Type B pancreatic cell (in vitro differentiated cells): ENCODE measurements at places on chromosomes 4 and X.

- no peak for DNase-seq
These were observed 149.5 kb downstream of the CCNG2 start for GRCh38 chr4:77306496-77306895.

- DNase-seq: no peak
These were observed 701.2 kb upstream of the LCORL start for GRCh38 chr4:18722748-18723191.

DNA sequence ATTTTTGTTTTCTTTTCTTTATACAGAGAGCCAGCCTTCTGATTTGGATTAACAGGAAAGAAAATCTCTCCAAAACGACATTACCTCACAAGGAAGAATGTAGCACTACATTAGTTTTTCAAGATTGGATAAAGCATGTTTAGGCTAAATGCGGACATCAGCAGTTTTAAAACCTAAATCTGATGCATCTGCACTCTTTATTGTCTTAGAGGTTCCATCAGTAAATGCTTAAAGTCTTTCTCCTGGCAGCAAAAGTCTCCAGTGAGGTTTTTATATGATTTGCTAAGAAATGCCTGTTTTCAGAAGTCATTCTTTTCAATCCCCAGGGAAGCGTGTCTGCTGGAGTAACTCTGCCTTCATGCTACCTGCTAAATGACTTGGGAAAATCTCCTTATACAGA, 912.9 kb upstream of the INTU start:
- DNase-seq: no peak

- DNase-seq: no peak
These were observed 17.1 kb upstream of the DDX60 start for GRCh38 chr4:168335621-168336020.

DNA sequence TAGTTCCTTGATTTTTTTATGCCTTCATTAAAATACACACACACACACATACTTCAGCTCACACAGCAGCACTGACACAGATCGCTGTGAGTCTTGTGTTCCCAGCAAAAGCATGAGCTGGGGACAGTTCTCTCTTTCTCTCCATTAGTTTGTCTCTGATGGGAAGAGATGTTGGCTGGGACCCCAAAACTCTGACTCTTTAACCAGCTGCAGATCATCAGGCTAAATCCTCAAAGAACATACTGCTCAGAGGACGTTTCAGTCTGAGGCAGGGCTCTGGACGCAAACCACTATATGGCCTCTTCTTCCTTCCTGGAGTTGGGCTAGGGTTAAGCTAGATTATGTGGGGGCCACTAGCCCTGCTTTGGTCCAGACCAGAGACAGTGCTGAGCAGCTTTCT, 109.6 kb downstream of the NHSL2 start:
- no peak for DNase-seq

DNA sequence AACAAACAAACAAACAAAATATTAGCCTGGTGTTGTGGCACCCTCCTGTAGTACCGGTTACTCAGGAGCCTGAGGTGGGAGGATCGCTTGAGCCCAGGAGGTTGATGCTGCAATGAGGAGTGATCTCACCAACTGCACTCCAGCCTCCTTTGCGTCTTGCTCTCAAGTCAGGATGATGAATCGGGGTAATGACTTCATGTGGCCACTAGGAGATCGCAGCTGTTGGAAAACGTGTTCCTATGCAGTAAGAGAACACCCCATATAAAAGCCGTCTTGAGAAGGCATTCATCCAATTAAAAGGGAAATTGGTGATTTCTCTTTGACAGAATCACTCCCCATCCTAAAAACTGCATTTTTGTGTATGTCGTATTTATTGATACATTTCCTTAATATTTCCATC, 6.9 kb downstream of the CCNB3 start:
- no peak for DNase-seq

- no peak for DNase-seq
These were observed 238.4 kb upstream of the PSAPL1 start for GRCh38 chr4:7673121-7673520.

DNA sequence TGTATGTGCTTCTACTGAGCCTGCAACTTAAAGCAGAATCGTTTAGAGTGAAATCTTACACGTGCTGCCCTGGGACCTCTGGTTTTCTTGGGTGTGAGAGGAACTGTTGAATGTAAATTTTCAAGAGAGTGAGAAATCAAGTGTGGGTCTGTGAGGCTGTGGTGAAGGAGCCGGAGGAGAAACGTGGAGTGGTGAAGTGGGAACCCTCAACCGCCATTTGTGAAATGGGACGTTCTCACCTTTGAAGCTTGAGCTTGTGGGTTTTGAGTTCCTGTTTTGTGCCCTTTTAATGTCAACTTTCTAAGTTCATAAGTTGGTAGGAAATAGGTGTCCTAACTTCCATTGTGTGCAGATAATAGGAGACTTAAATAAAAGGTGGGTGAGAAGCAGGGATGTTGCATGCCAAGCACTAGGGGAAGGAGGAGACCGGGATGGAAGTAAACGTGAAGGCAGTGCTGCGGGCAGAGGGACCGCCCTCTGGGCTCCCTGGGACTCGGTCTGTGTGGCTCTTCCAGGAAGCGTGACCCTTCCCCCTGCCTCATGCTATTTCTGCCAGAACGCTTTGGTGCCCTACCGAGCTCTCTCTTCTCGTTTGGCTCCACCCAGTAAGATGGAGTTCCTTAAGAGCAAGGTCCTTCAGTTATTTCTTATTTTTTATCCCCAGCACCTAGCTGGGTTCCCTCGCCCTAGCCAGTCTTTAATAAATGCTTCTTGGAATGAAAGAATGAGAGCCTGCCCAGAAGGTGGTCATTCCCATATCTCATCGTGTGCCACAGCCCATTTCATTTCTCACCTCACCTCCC, 56.0 kb downstream of the TMEM131L start:
- DNase-seq: no peak

GRCh38 chr4:156766846-156767245, 204.8 kb downstream of the PDGFC start:
- DNase-seq: no peak

DNA sequence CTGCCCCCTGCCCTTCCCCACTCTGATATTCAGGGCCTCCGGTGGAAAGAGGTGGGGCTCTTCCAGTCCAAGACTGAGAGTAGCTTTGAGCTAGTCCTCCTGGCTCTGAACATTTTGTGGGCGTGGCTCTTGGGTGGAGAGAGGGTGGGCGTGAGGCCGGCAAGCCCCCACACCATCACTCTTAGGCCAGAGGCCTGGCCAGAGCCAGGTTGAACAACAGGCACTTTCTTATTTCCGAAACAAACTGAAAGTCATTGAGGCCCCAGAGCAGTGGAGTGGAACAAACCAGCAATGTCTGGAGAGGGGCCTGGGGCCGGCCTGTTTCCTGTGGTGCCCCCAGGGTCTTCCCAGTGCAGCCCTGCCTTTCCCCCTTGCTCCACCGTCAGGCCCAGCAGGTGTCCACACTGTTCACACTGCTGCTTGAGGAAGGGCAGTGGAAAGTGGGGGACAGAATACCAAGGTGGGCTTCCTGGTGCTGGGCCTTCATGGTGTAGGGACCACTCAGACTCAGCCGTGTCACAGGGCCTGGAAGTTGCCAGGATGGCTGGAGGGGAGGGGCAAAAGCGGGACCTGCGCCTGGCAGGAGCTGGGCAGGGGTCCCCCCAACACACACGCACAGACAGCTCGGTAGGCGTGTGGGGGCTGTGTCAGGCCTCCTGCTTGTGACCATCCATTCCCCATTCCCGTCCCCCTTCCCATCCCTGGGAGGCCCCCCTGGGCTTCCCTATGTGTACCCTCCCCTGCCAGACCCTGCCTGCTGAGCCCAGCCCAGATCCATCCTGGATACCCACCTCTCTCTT, 2.9 kb downstream of the ADRA2C start:
- no peak for DNase-seq

DNA sequence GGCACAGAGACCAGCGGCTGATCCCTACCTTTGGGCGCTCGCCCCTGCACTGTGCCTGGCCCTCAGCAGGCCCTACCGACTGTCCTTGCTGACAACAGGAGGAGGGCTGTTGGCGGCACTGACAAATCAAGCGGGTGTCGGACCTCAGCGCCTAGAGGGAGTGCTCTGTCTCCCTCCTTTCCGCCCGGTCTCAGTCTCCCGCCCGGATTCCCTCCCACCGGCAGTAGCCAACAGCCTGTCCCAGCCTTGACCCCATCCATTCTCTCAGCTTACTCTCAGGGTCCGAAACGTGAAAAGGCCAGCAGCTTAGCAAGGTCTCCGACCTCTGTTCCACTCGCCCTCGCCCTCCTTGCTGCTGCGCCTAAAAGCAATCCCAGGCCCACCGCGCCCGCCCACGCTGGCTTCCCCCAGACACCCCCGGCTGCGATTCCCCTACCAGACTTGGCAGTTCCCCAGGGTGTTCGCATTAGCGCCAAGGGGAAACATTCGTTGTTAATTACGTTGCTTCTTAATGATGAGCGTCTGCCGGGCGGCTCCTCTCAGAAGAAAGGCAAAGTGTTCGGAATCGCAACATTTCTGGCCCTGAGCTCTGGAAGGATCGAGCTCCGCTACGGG, 96.2 kb downstream of the SOWAHB start:
- no peak for DNase-seq

DNA sequence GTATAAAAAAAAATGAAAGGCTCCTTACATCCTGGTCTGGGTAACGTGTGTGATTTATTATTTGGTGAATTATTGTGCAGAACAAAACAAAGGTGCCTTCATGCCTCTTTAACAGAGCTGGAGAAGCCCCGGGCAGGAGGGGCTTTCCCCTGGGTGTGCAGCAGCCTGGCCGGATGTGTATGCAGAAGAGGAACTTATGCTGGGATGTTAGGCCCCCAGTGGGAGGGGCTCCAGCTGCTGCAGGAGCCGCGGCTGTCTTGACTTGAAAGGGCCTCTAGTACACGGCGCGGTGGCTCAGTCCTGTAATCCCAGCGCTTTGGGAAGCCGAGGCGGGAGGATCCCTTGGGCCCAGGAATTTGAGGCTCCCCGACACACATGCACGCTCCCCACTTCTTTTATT, 16.0 kb downstream of the CCNQ start:
- DNase-seq: no peak

DNA sequence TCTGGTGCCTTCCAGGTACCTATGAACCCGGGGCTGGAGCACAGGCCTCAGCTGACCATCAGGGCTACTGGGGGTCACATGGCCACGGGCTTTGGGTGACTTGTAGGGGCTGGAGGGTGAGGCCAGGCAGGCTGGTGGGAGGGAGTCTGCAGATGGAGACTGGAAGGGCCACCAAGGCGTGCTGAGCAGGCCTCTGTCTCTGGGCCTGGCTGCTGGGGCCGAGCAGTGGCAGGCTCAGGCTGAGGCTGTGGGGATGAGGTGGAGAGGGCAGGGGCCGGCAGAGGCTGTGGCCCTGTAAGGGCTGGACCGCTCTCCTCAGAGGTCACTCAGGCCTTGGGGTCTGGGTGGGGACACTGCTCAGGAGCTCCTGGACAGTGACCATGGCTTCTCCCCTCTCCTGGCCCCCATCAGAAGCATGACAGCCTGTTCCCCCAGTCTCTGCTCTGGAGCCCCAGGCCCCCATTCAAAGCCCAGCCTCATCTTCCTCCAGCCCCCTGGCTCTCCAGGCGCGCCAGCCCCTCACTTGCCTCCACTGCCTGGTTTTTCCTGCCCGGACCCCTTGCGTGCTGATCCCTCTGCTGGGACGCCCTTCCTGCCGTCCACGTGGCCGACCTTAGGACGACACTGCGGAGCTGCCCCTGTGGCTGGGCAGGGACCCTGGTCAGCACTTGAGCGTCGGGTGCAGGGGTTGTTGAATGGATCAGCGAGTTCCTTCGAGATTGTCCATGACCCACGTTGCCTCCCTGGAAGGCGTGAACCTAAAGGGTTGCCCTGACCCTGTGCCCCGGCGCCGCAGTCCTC, 11.1 kb upstream of the NAT8L start:
- DNase-seq: peak; percentile 64

DNA sequence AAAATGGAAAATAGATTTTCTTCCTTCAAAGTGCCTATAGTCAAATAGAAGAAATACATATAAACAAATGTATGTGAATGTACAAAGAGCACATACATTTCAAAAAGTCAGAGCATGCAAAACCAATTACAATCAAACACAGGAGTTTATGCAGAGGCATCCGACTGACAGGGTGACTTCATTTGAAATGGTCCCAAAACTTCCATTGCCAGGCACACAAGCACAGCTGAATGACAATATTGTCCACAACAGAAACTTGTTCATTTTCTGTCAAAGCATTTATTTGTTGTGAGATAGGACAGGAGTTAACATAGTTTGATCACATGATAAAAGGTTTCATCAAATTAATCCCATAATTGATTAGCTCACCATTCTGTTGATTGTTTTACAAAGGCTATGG, 96.4 kb upstream of the TTC29 start:
- no peak for DNase-seq

GRCh38 chr4:4714331-4714730, 145.1 kb upstream of the MSX1 start:
- DNase-seq: no peak

DNA sequence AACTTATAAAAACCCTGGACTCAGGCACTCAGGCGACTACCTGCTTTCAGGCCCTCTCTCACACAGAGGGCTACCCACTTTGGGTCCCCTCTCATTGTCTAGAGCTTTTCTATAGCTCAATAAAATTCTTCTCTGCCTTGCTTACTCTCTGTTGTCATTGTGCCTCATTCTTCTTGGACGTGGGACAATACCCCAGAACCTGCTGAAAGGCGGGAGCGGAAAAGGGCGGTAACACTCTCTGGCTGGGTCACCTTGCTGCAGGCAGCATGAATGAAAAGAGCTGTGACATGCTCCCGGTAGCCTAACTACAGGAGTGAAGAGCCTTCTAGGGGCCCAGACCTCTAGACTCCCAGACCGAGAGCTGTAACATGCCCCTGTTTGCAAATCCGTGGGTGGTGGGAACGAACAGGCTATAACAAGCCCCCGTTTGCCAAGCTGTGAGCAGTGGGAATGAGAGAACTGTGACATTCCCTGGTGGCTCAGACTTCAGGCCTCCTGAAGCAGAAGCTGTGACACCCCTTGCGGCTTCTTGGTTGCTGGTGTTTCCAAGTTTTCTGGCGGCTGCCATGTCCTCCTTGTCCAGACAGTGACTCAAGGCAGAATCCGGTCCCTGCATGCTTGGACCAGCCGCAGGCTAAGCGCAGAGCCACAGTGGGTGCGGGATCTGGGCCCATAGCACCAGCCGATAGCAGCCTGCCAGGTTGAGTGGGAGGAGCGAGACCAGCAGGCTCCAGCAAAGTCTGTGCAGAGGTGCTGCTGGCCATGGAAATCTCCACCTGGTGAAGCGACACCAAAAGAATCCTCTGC, 684.6 kb downstream of the ARAP2 start:
- no peak for DNase-seq

DNA sequence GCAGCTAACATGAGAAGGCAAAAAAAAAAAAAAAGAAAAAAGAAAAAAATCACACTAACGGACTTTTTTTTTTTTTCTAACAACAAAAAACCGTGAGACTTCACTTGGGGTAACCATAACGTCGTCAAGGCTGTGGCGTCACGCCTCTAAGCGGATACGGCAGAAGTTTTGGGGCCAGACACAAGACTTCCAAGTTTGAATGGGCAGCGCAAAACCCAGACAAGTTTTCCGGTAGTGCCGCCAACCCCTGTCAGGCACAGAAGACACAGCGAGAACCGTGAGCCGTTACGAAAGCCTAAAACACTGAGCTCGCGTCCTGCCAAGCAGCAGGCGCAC, 556 bp upstream of the SMARCA5 start:
- no peak for DNase-seq

GRCh38 chr4:98363431-98363830, 102.2 kb downstream of the RAP1GDS1 start:
- no peak for DNase-seq

GRCh38 chr4:174835536-174835935, 6.5 kb upstream of the GLRA3 start:
- no peak for DNase-seq

- DNase-seq: no peak
These were observed 18.6 kb upstream of the UBA1 start for GRCh38 chrX:47174846-47175587.
